Umbilical cord (tissue), 2 donors: ENCODE measurements at places on chromosomes 3 and 15. TPM values are rescaled to one million over a fixed set of nuclear protein-coding genes. Genes with fewer than 3 reads are reported as not detected.

The PIGZ gene
- total RNA-seq: 9.4 TPM

The GOLGA8G gene
- 3.6 TPM for total RNA-seq

The SLC30A4 gene
- 16.9 TPM for total RNA-seq

The RETNLB gene
- not detected for total RNA-seq

The GOLIM4 gene
- 87.6 TPM for total RNA-seq

The DCBLD2 gene
- 79.4 TPM for total RNA-seq

The GRK7 gene
- total RNA-seq: 4.8 TPM

The A4GNT gene
- total RNA-seq: 0.96 TPM

The RNF7 gene
- total RNA-seq: 46.0 TPM

The TTLL13 gene
- not detected for total RNA-seq

The ARL14 gene
- total RNA-seq: 1.9 TPM

The POPDC2 gene
- total RNA-seq: 9.4 TPM

The CLRN1 gene
- total RNA-seq: 3.4 TPM

The GATM gene
- 251 TPM for total RNA-seq

The LAMB2 gene
- 753 TPM for total RNA-seq

The TJP1 gene
- total RNA-seq: 63.1 TPM

The FBLN2 gene
- total RNA-seq: 309 TPM

The CLDN11 gene
- 1.7 TPM for total RNA-seq

The RTP3 gene
- total RNA-seq: 1.2 TPM

The C3orf85 gene
- total RNA-seq: 2.6 TPM
